GM12891 (cell line): ENCODE measurements at places on chromosomes 2 and 18.

GRCh38 chr2:78546843-78547242, 478.7 kb upstream of the REG3G start:
- DNase-seq: no peak

- no peak for DNase-seq
Measured at GRCh38 chr2:234812851-234813250, 139.0 kb upstream of the SH3BP4 start.

DNA sequence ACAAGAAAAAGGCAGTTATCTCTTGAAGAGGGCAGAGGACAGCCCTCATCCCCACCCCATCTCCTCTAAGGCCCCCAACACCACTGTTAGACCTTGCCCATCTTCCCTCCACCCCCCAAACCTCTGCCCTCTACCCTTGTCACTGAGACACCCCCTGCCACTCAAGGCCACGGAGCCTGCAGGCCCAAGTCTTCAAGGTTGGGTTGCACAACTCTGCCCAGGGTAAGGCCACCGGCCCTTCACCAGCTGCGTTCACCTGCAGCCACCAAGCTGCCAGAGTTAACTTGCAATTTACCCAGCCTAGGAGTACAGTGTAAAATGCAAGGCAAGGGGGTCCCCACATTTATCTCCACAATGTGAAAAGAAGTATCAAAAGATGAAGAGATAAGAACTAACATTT, 128.7 kb upstream of the PKDCC start:
- DNase-seq: no peak

DNA sequence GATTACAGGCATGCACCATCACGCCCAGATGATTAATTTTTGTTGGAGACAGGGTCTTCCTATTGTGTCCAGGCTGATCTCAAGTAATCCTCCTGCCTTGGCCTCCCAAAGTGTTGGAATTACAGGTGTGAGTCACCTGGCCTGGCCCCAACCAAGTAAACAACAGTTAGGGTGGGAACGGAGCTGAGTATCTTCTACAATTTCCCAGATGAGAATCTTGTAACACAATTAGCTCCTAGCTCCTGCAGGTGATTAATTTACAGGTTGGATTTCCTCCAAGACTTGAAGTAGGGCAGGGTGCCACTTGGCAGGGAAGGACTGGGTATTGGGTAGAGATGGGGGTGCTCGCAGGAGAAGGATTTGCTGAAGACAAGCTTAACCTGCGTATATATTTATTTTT, 17.8 kb downstream of the NLRC4 start:
- no peak for DNase-seq

DNA sequence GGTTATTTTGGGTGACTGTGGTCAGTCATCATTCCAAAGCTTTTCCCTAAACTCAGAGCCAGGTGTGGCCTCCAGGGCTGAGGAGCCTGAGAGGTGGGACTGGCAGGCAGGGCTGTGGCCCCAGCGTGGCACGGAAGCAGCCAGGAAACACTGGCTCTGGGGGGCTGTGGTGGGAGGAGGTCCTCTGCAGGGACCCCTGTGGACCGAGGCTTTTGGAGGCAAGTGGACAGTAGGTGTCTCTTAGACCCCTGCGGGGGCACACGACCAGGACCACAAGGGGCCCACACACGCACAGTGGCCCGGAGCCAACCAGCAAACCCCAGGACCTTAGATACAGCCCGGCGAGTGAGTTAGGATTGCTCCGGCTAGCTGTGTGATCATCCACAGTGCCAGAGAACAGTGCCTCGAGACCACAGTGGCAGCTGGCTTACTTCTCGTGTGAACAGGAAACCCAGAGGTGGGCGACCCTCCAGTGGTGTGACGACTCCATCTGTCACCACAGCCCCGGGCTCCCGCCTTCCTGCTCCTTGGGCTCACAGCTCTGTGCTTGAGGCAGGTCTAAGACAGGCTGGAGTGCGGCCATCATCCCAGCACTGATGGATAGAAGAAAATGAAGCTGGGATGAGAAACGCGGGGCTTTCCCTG, 1.6 kb upstream of the RTP5 start:
- DNase-seq: no peak

- DNase-seq: no peak
Measured at GRCh38 chr2:20880221-20880771, 57.4 kb upstream of the LDAH start.

- DNase-seq: no peak
Measured at GRCh38 chr2:96024336-96025193, 10.2 kb downstream of the GPAT2 start.

DNA sequence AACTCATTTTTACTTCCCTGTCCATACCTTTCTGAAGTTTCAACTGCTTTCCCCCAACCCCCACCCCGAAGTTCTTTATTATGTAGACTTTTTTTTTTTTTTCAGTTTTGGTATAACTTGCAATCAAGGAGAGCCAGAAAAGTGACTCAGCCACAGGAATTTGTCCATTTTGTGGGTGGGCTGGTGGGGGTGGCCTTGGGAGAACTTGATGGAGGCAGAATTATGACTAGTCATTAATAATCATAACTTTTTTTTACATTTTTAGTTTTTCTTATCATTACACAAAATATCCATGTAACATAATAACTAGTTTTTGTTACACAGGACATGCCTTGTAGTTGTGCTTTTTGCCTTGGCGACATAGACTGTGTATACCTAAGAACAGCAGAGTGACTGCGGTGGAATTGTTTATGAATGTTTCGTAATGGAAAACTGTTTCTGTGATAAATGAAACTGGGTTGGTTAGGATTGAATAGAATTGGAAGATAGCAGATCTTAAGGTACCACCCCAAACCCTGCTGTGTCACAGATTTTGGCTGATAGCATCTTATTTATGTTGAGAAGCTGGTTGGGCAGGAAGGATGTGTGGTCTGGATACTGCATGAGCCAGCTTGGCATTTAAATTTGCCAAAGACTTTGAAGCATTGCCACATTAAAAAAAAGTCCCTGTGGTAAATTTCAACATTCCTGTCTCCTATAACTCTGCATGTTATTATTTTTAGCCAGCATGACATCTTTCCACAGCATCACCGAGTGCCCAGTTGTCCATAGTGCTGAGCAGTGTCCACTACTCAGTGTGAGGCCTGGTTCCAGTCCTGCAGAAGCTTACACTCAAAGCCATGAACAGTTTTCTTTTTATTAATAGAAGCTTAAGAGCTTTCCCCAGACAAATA, 30.7 kb downstream of the LYPD6B start:
- DNase-seq: no peak

DNA sequence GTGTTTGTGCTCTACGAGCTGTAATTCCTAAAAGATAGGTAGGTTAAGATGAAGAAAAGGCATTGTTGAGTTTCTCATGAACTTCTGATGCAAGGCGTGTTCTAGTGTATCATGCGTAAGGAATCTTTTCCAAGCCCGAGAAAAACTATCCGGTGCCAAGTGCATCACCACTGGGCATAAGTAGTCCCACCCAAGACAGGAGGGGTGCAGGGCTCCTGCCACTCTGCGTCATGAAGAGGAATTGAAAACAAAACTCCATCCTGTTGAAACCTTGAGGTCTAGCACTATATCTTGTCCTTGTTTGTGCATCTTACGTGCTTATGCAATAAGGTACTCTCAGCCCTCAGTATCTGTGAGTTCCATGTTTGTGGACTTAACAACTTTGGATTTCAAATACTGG, 45.7 kb downstream of the RAB31 start:
- DNase-seq: no peak

- DNase-seq: no peak
Measured at GRCh38 chr2:147025646-147026585, 818.9 kb upstream of the ACVR2A start.

DNA sequence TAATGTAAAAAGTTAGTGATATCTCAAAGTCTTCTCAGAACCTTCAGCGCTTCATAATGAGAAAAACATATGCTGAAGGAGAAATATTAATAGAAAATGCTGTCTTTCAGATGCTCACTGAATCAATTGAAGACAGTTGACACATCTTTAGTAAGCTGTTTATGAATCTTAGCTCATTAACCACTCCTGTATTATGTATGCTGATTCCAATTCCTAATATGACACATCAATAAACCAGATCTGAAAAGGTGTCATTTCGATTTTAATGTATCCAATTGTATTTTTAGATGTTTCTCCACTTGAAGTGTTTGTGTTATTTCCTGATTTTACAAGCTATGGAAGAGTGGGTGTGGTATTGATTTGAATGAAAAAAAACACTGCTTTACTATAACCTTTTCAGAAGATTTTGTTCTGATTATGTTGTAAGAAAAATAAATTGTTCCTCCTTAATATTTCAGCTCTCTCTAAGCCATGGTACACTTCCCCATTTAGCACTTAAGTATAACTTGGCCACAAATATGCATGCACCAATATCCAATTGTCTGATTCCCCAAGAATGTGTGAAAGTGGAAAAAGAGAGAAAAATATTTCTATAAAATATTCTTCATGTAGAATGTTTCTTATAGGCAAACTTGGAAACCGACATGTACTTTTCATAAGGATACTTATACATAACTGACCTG, 569.8 kb downstream of the ARHGAP15 start:
- no peak for DNase-seq

- no peak for DNase-seq
Measured at GRCh38 chr2:127195140-127196074, 24.7 kb downstream of the CYP27C1 start.

- DNase-seq: no peak
Measured at GRCh38 chr2:224121406-224122067, 82.5 kb upstream of the SERPINE2 start.

- DNase-seq: no peak
Measured at GRCh38 chr2:128384956-128385355, 66.3 kb upstream of the HS6ST1 start.

- DNase-seq: no peak
Measured at GRCh38 chr2:184030989-184031388, 567.3 kb upstream of the ZNF804A start.

GRCh38 chr2:127913808-127914457, 28.2 kb upstream of the AMMECR1L start:
- DNase-seq: no peak

DNA sequence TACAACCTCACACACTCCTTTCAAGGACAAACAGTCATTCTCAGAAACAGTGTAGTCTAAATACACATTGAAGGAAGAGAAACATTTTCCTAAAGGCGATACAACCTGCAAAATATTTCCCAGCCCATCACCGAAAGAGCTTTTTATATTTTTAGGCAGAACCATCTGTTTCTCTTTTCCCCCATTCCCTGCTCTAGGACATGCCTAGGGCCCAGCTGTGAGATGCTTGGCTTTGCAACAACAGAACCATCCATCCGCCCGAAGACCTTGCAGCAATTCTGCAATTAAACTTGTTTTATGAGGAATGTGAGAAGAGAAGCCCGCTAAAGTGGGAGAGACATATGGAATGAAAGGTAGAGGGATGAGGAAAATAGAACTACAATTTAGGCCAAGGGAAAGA, 105.6 kb upstream of the RFX8 start:
- no peak for DNase-seq

GRCh38 chr2:11922294-11922693, 175.9 kb downstream of the LPIN1 start:
- DNase-seq: no peak

DNA sequence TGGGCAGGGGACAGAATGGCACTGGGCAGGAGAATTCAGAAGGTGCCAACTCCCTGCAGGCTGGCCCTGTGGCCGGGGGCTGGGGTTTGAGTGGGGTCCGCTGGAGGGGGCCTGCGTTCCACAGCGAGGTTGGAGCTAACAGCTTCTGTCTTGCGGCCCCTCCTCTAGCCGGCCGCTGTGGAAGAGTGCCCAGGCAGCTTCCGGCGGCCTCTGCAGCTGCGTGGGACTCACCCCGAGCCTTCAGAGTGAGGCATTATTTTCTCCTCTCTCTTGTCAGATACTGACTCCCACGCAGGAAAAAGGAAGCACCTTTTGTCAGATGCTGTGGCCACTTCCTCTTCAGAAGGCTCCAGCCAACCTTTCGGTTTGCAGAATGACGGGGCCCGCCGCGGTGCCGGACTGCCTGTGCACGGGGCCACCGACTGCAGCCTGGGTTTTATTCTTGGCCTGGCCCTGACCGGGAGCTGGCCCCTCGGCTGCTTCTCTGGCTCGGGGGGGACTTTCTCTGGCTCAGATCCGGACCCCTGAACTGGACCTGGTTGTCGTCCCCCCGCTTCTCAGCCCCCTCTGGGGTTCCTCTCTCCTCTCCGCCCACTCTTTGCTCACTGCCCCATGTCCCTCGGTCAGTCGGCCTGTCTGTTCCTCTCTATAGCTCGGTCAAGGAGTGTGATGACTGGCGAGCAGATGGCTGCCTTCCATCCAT, 40.1 kb downstream of the ARHGAP25 start:
- DNase-seq: peak; percentile 56

- no peak for DNase-seq
Measured at GRCh38 chr18:52349498-52349897, 9.5 kb downstream of the DCC start.

- no peak for DNase-seq
Measured at GRCh38 chr2:182636699-182637098, 79.4 kb upstream of the DNAJC10 start.

DNA sequence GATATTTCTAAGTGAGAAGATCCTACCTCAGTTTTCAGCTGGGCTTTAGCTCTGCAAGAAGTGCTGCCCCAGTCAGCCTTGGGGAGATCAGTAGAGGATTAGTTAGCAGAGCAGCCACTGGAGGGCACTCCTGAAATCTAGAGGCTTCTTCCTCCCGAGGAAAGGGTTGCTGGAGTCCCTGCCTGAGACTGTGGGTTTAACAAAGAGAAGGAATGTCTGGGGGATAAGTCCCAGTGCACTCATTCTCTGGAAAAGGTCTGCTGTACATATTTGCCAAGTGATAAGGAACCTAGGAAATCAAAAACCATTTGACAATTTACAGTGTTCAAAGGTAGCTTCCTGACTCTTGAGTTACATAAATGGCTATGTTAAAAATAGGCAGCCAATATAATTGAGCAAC, 207.2 kb downstream of the SLC8A1 start:
- peak; percentile 11 for DNase-seq

DNA sequence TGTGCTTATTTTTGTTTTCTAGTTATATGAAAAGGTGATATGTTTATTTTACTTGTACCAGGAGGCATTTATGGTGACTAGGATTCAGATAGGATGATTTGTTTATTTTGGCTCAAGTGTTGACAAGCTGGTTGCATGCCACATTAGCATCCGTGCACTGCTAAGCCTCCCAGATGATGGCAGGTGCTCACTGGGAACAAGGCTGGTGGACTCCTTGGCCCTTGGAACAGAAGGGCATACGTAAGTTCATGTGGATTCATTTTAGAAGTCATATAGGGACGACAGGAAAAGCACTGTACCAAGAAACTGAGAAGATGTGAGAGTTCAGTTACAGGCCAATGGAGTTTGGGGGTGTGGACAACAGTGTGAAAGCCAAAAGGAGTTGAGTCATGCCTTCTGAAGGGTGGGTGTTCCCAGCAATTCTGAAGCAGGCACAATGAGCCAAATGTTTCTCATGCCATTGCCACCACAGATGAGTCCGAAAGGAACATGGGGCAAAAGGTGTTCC, 166.2 kb downstream of the PHLPP1 start:
- no peak for DNase-seq
